ENCODE measurements at places on chromosomes 2 and 18. TPM values are rescaled to one million over a fixed set of nuclear protein-coding genes. Genes with fewer than 3 reads are reported as not detected.
A peak's percentile ranks its signal among the peaks of the same experiment; 100 is the strongest.

DNA sequence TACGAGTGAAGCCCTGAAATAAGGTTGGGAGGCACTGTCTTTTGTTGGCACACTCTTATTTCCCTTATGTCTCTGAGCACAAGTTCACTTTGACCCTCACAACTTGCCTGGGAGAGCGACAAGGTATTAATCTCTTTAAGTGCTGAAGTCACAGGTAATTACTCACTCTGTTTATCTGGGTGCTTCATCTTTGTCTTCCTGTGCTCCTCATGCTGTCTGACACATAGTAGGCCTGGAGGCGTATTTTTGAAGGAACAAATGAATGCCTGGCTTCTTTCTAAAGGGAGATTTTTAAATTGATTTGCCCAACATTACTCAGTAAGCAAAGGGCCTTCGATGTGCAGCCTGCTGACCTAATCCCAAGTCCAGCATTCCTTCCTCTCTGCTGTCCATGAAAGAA lies 507.1 kb upstream of the TNP1 start:
- H3K27me3 ChIP-seq = no peaks in the 10 kb centered on the region
- H3K4me3 ChIP-seq = no peak overlapping the region
- no peak for DNase-seq
- peaks cover 2% of the 10 kb centered on the region for H3K4me1 ChIP-seq
- H3K27ac ChIP-seq = peak overlapping the region; percentile 77
- H3K36me3 ChIP-seq = no peaks in the 10 kb centered on the region

Gene TMEM247
- total RNA-seq = not detected

GRCh38 chr2:216527600-216527999 lies 29.0 kb downstream of the RPL37A start:
- H3K4me3 ChIP-seq = no peak overlapping the region
- no peak overlapping the region for H3K27ac ChIP-seq
- H3K4me1 ChIP-seq = no peaks in the 10 kb centered on the region
- no peak for DNase-seq
- no peaks in the 10 kb centered on the region for H3K27me3 ChIP-seq

- H3K4me3 ChIP-seq = no peak overlapping the region
- H3K4me1 ChIP-seq = no peaks in the 10 kb centered on the region
- H3K27ac ChIP-seq = no peak overlapping the region
- no peaks in the 10 kb centered on the region for H3K27me3 ChIP-seq
- H3K36me3 ChIP-seq = no peaks in the 10 kb centered on the region
- DNase-seq = no peak
Observed at GRCh38 chr2:45469314-45470099, 141.6 kb downstream of the SRBD1 start.

DNA sequence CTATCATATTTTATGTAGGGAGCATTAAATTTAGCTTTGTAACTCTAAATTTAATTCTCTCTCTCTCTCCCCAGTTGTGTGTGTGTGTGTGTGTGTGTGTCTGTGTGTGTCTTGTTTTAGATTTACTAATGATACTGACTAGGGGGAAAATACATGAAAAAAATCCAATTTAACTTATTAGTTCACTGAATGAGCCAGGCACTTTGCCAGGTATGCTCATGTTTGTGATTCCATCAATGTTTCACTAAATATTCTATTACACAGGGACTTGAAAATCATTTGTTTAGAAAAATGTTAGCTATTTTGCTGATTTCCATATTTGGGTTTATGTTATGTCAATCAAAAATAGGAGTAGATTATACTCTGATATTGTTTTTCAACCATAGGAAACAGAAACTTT lies 203.7 kb upstream of the ZNF804A start:
- no peaks in the 10 kb centered on the region for H3K27me3 ChIP-seq
- no peaks in the 10 kb centered on the region for H3K36me3 ChIP-seq
- no peaks in the 10 kb centered on the region for H3K4me1 ChIP-seq
- DNase-seq = no peak
- no peak overlapping the region for H3K4me3 ChIP-seq

DNA sequence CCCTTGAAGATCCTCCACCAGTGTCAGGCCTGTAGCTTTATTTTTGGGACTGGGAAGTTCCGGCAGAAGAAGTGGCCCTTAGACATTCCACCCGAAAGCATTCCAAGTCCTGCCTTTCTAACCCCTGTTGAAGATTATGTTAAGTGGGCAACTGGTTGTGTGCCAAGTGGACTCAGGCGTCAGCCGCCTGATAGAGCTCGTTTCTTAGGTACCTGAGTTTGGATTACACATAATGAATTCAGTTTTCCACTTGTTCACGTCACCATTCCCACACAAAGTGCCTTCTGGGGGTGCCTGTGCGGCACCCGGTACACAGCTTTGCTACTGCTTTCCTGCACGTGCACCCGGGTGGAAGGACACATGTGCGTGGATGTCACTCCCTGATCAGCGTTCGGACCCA lies 156.5 kb downstream of the PTGR3 start:
- no peaks in the 10 kb centered on the region for H3K27me3 ChIP-seq
- H3K36me3 ChIP-seq = no peaks in the 10 kb centered on the region
- no peak overlapping the region for H3K4me3 ChIP-seq
- no peaks in the 10 kb centered on the region for H3K4me1 ChIP-seq
- DNase-seq = no peak
- H3K27ac ChIP-seq = no peak overlapping the region

DNA sequence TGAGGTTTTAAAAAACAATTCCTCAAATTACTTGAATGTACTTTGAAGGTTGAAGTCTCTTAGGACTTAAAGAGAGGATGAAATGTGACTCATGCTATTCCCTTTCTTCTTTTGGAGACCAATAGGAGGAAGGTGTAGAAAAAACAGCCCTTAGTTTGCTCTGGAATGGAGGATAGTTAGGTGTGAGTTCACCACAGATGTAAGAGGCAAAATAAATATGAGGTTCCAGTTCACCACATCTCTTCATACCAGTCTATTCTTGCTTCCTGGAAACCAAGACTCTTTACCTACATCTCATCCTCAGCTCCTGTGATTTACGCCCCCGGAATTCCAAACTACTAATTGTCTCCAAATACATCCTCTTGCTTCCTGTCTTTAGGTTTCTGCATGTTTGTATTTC lies 77.5 kb upstream of the TTC21B start:
- H3K4me1 ChIP-seq = no peaks in the 10 kb centered on the region
- peaks cover 3% of the 10 kb centered on the region for H3K27me3 ChIP-seq
- no peaks in the 10 kb centered on the region for H3K36me3 ChIP-seq
- no peak overlapping the region for H3K4me3 ChIP-seq
- H3K27ac ChIP-seq = no peak overlapping the region

Gene CRYGC
- total RNA-seq = not detected

- no peaks in the 10 kb centered on the region for H3K27me3 ChIP-seq
- H3K4me3 ChIP-seq = no peak overlapping the region
- H3K4me1 ChIP-seq = no peaks in the 10 kb centered on the region
- H3K27ac ChIP-seq = no peak overlapping the region
Observed at GRCh38 chr2:3094999-3095958, 282.3 kb downstream of the EIPR1 start.

DNA sequence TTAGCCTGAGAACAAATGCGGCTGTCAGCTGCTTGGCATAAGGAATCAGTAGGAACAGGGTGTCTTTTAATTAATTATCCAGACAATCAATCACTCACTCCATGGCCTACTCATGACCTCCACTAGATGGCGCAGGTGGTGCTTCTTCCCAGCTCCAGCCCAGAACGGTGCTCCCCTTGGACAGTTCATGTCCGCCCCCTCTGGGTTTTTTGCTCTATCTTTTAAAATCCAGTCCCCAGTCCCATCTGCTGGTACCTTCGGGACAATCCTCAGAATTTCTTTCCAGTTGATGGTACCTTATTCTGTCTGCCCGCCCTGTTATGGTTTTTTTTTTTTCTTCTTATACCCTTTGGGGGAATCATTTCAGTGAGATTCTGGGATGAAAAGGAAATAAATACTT lies 99.8 kb downstream of the CACNB4 start:
- no peaks in the 10 kb centered on the region for H3K36me3 ChIP-seq
- no peak overlapping the region for H3K4me3 ChIP-seq
- DNase-seq = no peak
- H3K4me1 ChIP-seq = no peaks in the 10 kb centered on the region

Gene SERPINB12
- not detected for total RNA-seq

Gene CHRND
- total RNA-seq = not detected

- H3K4me1 ChIP-seq = no peaks in the 10 kb centered on the region
- no peak overlapping the region for H3K4me3 ChIP-seq
- no peaks in the 10 kb centered on the region for H3K36me3 ChIP-seq
- no peaks in the 10 kb centered on the region for H3K27me3 ChIP-seq
- no peak overlapping the region for H3K27ac ChIP-seq
Observed at GRCh38 chr18:35616664-35617423, 35.3 kb downstream of the GALNT1 start.

Gene CD8B2
- total RNA-seq = not detected

Gene MAL
- 1.7 TPM for total RNA-seq

Gene MOCOS
- total RNA-seq = 1.4 TPM

GRCh38 chr18:49022311-49023161 lies 71.8 kb upstream of the SMAD7 start:
- no peaks in the 10 kb centered on the region for H3K27me3 ChIP-seq
- no peak overlapping the region for H3K4me3 ChIP-seq
- H3K4me1 ChIP-seq = no peaks in the 10 kb centered on the region

DNA sequence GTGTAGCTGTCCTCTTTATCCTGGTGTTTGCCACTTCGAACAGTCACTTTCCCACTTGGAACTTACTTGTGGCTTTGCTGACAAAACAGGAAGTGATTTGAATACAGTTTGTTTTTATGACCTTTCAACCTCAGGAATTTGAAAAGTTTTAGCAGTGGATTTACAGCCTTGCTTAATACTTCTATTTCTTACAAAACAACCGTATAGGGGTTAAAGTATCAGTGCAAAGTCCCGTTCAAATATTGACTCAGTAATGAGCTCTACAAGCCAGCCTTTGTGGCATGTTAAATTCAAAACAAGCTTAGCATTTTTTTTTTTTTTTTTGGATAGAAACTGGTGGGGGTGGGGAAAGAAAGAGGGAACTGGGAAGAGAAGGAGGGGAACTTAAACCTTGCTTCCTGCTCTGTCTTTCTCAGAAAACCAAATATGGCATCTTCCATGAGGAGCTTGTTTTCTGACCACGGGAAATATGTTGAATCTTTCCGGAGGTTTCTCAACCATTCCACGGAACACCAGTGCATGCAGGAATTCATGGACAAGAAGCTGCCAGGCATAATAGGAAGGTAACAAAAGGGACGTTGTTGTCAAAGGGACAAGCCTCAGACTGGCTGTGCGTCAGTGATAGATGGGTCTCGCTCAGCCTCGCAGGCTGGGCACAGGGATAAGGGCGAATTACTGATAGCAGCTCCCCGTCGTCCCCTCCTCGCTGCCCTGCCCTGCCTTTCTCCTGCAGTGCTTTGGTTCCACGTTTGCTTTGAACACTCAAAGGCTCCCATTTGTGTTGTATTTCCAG lies at the start of gene HNMT:
TSS of gene HNMT (plus strand) at position 408 of the 793 bp plus-strand sequence. CDS start at position 427, 19 bp downstream.
- no peaks in the 10 kb centered on the region for H3K4me1 ChIP-seq
- H3K36me3 ChIP-seq = no peaks in the 10 kb centered on the region
- H3K4me3 ChIP-seq = peak within 1 kb of the TSS; percentile 45
- H3K27ac ChIP-seq = peak within 1 kb of the TSS; percentile 96
- peak; percentile 29 for DNase-seq

DNA sequence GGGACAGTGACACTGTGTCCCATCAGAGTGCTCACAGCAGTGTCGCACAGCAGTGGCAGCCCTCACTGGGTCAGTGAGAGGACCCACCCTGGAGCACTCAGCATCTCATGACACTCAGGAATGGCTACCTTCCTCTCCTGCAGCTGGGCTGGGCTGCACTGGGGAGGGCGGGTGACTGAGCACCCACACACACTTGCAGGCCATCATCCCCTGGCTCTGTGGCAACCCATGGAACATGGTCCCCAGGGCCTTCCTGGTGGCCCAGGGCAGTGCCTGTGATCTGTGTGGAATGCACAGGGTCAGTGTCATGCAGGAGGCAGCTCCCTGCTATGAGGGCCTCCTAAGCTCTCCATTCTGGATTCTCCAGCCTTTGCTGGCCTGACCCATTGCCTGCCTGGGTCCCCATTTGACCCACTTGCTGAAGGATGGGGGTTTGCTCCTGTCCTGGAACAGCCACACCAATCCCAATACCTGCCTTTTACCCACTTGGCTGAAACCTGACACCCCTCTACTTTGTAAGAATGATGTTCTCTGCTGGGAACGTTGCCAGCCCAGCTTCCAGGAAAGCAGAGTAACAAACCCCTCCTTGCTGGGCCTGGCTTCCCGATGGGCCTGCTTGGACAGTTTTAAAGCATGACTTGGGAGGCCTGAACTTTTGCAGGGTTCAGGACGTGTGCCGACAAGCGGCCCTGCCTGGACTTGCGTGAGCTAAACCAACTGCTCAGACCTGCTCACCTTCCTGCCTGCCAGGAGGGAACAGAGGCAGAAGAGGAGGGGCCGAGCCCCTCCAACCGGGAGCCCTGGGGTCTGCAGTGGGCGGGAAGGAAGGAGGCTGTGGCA lies 13.7 kb downstream of the HS6ST1 start:
- H3K4me3 ChIP-seq = no peak overlapping the region
- H3K27ac ChIP-seq = peak overlapping the region; percentile 62
- peak; percentile 90 for DNase-seq
- no peaks in the 10 kb centered on the region for H3K4me1 ChIP-seq
- H3K27me3 ChIP-seq = no peaks in the 10 kb centered on the region

Gene GYPC
- total RNA-seq = 48.0 TPM

Gene PROM2
- 10.6 TPM for total RNA-seq

- no peaks in the 10 kb centered on the region for H3K27me3 ChIP-seq
- H3K4me3 ChIP-seq = no peak overlapping the region
- no peaks in the 10 kb centered on the region for H3K36me3 ChIP-seq
- H3K4me1 ChIP-seq = no peaks in the 10 kb centered on the region
- no peak overlapping the region for H3K27ac ChIP-seq
Observed at GRCh38 chr18:25931126-25931525, 159.3 kb downstream of the SS18 start.

DNA sequence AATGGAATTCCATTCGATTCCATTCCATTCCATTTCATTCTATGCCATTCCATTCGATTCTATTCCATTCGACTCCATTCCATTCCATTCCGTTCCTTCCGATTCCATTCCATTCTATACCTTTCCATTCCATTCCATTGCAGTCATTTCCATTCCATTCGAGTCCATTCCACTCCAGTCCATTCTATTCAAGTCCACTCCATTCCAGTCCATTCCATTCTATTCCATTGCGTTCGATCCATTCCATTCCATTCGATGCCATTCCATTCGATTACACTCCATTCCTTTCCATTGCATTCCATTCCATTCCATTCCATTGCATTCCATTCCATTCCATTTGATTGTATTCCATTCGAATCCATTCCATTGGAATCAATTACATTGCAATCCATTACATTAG lies 1119.8 kb downstream of the RPIA start:
- H3K4me3 ChIP-seq = no peak overlapping the region
- no peak overlapping the region for H3K27ac ChIP-seq
- no peaks in the 10 kb centered on the region for H3K4me1 ChIP-seq
- DNase-seq = no peak
- no peaks in the 10 kb centered on the region for H3K36me3 ChIP-seq

All from uterus (tissue), 4 donors.